GDM1 (cell line): ENCODE measurements at places on chromosomes 12 and 14.

- DNase-seq = no peak
Observed at GRCh38 chr12:92065018-92065499, 80.6 kb downstream of the BTG1 start.

GRCh38 chr12:88921890-88922532 lies 341.7 kb upstream of the KITLG start:
- no peak for DNase-seq

DNA sequence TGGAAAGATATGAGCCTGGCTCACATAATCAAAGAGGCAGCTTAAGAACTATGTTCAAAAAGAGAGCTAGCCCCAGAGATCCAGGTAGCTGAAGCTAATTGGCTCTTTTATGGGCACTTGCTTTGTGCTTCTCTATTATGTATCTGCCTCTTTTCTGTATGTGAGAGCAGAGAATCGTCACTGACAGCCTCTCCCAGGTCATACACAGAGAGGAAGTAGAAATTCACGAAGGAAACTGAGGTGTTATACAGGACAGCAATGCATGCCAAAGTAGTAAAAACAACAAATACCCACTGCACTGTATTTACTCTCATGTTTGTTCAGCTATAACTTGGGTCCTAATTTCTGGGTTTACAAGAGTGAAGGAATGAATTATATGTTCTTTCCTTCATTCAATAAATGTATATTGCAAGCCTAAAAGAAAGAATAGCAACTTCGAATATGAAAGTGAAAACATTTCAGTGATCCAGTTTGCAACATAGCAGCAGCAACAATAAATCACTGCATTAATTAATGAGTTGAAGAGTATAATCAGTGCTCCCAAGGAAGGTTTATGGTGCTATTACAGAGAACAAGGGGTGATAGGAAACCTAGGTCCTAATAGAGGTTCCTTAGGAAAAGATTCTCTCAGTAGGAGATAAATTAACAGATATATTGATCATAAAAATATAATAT lies 47.1 kb upstream of the ATXN7L3B start:
- no peak for DNase-seq

- DNase-seq = no peak
Observed at GRCh38 chr12:46364777-46365580, 7.6 kb downstream of the SLC38A2 start.

- no peak for DNase-seq
Observed at GRCh38 chr12:62537551-62537950, 70.9 kb downstream of the MON2 start.

GRCh38 chr12:77782034-77782433 lies 48.7 kb upstream of the NAV3 start:
- DNase-seq = no peak

GRCh38 chr12:5456906-5457305 lies 25.0 kb downstream of the NTF3 start:
- DNase-seq = no peak

DNA sequence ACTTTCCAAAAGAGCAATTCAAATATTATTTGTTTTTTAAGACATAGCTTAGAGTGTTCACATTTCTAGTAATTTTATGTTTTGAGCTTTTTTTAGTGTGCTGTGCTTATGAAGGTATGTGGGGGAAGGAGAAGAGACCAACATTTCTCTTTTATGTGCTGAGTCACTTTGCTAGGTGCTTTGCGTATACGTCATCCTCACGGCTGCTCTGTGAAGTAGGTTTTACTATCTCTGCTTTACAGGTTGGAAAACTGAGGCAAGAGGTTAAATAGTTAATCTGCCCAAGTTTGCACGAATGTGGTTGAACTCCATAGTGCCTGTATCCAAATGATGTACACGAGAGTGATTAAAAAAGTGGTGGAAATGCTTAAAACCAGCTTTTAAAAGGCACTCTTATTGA lies 75.9 kb downstream of the AEBP2 start:
- no peak for DNase-seq

DNA sequence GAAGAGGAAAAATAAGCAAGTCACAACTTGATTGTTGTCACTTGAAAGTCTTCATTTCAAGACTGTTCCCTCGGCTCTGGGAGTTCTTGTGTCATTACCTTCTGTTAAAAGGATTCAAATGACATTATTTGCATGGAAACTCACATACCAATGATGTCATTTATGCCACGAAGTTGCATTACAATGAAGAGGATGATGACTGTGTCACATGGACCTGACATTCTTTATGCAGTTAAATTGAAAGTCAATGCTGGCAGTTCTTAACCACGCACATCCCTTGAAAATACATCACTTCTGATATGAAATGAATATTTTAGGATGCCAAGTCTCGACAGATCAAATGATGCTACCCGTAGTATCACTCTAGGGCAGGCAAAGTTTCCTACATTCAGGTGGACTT lies 1069.5 kb downstream of the VRK1 start:
- no peak for DNase-seq

GRCh38 chr12:84506282-84506681 lies 406.3 kb downstream of the SLC6A15 start:
- no peak for DNase-seq

DNA sequence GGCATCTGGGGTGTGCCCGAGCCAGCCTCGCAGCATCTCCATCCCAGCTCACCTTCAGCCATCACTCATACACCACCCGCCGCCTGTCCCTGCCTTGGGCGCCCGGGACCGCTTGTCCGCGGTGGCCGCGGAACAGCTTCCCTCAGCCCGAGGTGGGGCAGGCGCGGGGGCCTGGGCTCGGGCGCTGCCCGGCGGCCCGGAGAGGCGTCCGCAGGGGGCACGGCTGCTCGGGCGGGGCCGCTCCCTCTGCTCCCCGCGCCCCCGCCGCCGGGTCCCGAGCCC lies 430 bp downstream of the SLC41A2 start:
- no peak for DNase-seq

- DNase-seq = no peak
Observed at GRCh38 chr14:89317051-89317691, 99.9 kb downstream of the FOXN3 start.

- DNase-seq = no peak
Observed at GRCh38 chr14:90837355-90837754, 21.1 kb upstream of the TTC7B start.

DNA sequence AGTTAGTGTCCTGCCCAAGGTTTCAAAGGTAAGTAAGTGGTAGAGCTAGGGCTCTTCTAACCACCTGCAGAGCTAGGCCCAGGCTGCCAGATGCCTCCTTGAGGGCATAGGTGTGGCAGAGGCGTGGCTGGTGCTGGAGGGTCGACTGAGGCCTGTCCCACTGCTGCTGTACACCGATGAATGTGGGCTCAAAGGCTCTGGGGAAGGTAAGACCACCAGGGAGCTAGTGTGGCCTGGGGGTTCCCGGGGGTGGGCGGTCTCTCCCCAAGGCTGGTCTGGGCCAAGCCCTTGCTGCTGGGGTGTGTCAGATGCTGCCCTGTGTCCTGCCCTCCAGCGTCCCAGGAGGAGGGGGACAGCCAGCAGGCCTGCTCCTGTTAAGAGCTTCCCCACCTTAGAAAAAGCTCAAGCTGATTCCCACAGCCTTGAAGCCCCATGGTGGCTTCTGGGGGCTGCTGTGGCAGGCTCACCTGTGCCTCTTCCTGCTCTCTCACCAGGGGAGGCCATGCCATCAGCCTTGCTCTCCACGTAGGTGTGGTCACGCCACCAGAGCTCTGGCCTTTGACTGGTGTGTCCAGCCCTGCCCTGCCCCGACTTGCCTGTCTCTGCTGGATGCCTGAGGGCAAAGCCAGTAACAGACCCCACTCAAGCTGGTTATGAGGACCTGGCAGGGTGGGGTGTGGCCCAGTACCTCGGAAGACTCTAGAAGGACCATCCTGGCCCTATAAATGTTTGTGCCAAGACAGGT lies 36.8 kb downstream of the SH2B3 start:
- DNase-seq = no peak

DNA sequence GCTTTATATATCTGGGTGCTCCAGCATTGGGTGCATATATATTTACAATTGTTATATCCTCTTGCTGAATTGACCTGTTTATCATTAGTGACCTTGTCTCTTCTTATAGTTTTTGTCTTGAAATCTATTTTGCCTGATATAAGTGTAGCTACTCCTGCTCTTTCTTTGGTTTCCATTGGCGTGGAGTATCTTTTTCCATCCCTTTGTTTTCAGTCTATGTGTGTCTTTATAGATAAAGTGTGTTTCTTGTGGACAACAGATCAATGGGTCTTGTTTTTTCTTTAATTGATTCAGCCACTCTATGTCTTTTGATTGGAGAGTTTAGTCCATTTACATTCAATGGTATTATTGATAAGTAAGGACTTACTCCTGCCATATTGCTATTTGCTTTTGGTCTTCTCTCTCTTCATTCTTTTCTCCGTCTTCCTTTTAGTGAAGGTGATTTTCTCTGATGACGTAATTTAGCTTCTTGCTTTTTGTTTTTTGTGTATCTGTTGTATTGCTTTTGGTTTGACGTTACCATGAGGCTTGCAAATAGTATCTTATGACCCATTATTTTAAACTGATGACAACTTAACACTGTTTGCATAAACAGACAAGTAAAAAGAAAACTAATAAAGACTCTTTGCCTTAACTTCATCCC lies 347.6 kb downstream of the TMEM121 start:
- no peak for DNase-seq

DNA sequence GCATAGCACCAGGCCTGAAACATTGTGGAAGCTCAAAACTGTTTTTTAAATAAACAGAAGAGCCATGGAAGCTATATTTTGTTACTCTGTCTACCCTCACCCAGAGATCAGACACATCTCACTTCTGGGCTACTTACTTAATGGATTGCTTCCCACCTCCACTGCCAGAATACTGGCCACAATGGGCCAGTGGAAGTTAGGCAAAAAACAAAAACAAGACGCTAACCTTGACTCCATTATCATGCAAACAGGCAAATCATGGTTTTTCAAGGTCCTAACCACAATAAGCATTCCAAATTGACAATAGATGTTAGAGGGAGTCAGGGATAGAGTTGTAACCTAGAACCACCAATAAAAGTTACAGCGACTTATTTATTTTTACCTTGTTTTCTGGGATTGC lies 52.7 kb upstream of the PTCSC3 start:
- DNase-seq = no peak

DNA sequence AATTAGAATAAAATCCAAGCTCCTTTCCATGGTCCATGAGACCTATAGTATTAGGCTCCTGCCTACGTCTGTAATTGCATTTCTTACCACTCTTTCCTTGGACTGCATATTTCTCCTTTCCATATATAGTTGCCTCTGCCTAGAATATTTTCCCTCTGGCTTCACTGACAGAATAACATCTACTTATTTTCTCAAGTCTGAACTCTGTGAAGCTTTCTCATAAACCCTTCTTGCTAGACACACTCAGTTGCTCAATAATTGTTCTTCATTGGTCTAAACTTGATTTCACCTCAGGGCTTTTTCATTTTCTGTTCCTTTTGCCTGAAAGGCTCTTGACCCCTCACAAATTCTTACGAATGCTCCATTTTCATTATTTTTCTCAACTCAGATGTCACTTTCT lies 36.9 kb upstream of the KRAS start:
- no peak for DNase-seq

GRCh38 chr12:101695706-101696105 lies 1.7 kb upstream of the CHPT1 start:
- DNase-seq = no peak

GRCh38 chr12:109744986-109745942 lies 31.6 kb downstream of the FAM222A start:
- no peak for DNase-seq

- no peak for DNase-seq
Observed at GRCh38 chr12:104022786-104023185, 27.2 kb downstream of the GLT8D2 start.

- no peak for DNase-seq
Observed at GRCh38 chr14:91968280-91968679, 20.8 kb upstream of the FBLN5 start.

DNA sequence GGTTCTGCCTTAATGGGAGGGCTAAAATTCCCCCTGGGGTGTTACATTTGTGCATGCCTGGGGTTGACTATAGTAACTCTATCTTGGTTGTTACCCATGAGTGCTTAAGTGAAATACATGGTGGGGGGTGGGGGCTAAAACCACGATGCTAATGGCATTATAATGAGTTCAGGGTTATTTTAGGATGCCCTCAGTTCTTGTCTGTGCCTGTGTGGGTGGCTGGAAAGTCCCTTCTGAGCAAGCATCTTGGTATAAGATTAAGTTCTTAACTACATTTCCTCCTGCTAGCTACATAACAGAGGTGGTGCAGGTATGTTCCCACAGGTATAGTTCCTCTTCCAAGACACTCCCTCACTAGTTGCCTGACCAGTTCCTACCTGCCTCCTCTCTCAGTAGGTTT lies 822.3 kb downstream of the LRFN5 start:
- DNase-seq = no peak

DNA sequence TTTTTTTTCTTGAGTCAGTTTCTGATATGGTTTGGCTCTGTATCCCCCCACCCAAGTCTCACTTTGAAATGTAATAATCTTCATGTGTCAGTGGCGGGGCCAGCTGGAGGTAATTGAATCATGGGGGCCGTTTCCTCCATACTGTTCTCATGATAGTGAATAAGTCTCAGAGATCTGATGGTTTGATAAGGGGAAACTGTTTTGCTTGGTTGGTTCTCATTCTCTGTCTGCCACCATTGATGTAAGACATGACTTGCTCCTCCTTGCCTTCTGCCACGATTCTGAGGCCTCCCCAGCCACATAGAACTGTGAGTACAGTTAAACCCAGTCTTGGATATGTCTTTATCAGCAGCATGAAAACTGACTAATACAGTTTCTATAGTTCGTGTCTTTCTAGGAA lies 42.9 kb downstream of the WNK1 start:
- no peak for DNase-seq

DNA sequence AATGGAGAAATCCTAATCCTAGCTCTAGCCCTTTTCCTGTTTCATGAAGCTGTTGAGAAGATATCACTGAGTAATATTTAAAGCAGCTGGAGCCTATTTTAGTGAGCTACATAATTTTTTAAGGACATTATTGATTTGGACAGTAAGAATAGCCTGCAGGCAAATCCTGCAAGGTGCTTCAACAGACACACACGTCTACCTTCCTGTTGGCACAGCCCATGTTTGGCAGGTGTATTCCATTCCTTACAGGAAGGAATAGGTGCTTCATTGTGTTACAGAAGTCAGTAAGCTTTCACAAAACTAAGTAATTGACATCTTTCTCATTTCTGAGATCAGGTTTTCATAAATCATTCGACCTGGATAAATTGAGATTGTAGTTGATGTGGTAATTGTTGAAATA lies 50.6 kb downstream of the FOXA1 start:
- DNase-seq = no peak

- DNase-seq = no peak
Observed at GRCh38 chr12:6437586-6437985, 7.2 kb upstream of the CD27 start.

- no peak for DNase-seq
Observed at GRCh38 chr14:51738754-51739153, 87.0 kb downstream of the FRMD6 start.

DNA sequence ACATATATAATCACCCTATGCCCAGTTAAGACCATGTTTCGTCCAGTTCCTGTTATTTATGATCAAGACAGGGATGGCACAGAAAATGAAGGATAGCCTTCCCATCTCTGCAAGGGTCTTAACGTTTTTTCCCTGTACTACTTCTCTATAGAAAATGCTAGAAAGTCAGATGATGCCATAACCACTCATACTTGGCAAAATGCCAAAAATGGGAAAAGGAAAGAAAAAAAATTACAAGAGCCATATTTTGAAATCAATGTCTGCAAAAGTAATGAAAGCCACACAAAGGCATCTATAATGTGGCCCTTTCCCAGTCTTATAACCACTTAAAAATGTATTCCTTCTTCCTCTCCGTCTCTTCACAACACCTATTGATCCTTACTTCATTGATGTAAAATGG lies 1.8 kb upstream of the MYL6B start:
- no peak for DNase-seq

- peak; percentile 42 for DNase-seq
Observed at GRCh38 chr12:108825201-108825950, 32.0 kb downstream of the SSH1 start.
